ENCODE measurements at places on chromosomes 7 and 10.

GRCh38 chr10:17231788-17232187 lies 3.7 kb downstream of the VIM start:
- DNase-seq = no peak

DNA sequence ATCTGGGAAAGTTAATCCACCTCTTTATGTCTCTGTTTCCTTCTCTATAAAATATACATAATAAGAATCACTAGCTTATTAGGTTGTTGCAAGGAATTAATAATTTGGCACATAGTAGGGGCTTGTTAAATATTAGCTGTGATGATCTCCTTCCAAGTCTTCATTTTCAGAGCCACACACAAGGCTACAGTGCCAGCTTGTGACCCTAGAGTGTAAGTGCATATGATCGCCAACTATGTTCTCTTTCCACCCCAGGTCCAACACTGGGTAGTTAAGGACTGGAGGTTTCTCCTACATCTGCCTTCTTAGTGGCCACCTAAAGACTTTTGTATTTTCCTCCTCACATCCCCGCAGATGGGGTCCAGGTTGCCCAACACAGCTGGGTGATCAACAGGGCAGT lies 17.9 kb upstream of the ACSM6 start:
- DNase-seq = no peak

- DNase-seq = no peak
Observed at GRCh38 chr7:24503506-24503905, 69.7 kb upstream of the PALS2 start.

DNA sequence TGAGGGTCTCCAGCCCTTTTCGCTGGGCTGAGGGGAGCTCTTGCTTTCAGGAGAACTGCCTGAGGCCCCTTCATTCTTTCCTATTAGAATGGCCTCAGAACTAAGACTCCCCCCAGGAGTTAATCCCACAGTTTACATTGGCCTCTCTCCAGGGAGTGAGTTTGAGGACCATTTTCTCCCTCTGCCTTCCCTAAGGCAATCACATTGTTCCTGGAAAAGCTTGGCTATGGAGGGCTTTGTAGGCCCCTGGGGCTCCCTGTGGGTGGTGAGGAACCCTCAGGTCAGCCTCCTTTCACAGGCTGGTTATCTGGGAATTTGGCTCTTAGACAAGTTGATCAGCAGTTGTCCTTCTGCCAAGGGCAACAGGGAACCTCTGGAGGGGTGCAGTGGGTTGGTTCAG lies 343.7 kb downstream of the RPS24 start:
- no peak for DNase-seq

DNA sequence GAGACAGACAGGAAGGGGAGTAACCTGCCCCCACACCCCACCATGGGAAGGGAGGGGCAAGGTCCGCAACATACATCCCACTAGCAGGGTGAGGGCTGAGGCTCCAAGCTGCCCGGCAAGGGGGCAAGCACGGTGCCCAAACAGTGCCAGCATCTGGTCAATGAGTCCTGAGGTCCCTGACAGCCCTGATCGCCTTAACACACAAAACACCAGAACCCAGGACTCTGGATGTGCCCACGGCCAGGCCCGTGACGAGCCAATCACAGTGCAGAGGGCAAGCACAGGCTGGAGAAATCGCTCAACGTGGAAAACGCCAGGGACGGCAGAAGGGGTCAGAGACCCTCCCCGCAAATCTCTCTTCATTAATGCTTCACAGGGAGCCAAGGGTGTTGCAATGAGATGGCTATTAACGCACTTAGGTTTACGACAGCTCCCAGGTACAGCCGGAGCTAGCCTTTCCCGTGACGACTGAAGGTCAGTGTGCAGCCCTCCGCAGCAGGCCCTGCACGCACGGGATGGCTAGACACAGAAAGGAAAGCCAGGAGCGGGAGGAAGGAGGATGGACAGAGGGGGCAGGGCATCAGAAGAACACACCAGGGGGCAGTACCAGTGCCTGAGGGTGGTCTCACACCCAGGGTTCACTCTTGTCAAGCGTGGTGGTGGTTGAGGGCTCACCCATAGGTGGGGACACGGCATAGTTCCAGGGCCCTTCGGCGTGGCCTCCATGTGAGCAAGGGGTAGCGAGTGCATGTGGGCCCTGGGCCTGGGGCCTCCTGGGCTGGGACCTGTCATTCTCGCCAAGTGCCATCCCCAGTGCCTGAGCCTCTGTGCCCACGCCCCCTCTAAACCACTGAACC lies 220.5 kb downstream of the MAD1L1 start:
- no peak for DNase-seq

- DNase-seq = no peak
Observed at GRCh38 chr7:134618756-134619530, 27.7 kb upstream of the BPGM start.

- DNase-seq = no peak
Observed at GRCh38 chr7:7175075-7175695, 7.2 kb upstream of the C1GALT1 start.

GRCh38 chr7:122006687-122007086 lies 133.7 kb downstream of the PTPRZ1 start:
- DNase-seq = peak; percentile 12

- DNase-seq = no peak
Observed at GRCh38 chr10:119203006-119203405, 4.4 kb upstream of the GRK5 start.

DNA sequence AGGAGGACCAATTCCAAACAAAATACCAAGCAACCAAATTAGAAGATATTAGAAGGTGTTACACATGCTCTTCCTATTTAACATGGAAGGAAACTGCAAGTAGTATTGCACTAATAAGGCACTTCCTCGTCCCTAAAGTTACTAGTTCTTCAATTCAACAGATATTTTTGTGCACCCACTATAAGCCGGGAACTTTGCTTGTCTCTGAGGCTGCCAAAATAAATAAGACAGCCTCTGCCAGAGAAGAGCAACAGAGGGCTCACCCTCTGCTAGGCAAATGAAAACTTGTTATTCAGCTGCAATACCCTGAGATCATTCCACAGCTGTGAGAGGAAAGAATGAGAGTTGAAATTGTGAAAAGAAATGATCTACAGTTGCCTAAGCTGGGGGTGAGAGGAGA lies 37.4 kb upstream of the GSAP start:
- DNase-seq = peak; percentile 2

- DNase-seq = no peak
Observed at GRCh38 chr10:77496941-77497420, 140.6 kb downstream of the KCNMA1 start.

- no peak for DNase-seq
Observed at GRCh38 chr7:29538389-29538788, 25.2 kb upstream of the PRR15 start.

DNA sequence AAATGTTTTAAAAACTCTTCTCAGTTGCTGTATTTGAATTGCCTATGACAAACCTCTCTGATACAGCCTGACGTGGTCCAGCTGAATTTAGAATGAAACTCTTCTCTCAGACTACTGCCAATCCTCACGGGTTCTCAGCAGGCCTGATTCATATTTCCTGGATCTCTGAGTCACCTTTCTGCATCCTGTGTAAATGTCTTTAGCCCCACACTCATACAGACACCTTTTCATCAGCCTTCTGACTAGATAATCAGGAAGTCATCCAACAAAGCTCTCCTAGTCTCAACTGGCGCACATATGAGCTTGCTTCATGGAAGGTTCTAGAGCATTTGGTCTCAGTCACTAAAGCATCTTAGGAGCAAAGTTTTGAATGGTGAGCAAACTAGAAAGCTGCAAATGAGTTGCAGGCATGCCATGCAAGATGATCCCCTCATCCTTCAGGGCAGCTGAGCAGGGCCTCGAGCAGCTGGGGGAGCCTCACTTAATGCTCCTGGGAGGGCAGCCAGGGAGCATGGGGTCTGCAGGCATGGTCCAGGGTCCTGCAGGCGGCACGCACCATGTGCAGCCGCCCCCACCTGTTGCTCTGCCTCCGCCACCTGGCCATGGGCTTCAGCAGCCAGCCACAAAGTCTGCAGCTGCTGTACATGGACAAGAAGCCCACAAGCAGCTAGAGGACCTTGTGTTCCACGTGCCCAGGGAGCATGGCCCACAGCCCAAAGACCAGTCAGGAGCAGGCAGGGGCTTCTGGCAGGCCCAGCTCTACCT lies 182.8 kb downstream of the ARHGAP12 start:
- no peak for DNase-seq

DNA sequence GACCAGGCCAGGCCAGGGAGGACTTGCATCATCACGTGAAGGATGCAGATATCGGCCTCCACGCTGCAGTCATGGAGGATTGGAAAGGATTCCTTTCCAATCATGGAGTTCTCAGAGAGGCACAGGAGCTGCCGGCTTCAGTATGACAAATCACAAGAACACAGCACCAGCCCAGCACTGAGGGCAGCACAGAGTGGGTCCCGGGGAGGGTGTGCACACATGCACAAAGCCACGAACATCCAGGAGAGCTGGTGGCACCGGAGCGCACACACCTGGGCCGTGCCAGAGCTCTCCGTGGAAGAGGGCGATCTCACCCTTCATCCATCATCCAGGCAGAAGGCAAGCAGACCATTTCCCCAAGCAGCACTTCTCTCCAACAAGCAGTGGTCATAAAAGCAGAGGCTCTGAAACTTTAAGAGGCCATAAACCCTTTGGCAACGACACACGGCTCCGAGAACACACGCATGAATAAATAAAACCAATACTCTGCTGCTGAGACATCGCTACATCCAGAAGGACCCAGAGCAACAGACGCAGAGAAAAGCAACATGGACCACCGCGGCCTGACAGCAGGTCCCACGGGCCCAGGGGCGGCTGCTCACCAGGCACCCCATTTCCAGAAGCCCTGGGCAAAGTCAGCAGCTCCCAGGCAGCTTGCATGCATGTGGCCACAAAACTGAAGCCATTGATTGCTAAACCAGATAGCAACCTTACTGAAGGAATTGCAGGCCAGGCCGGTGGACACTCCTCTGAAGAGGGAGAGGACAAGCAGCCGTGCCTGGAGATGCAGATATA lies 180.8 kb downstream of the USP6NL start:
- DNase-seq = no peak

DNA sequence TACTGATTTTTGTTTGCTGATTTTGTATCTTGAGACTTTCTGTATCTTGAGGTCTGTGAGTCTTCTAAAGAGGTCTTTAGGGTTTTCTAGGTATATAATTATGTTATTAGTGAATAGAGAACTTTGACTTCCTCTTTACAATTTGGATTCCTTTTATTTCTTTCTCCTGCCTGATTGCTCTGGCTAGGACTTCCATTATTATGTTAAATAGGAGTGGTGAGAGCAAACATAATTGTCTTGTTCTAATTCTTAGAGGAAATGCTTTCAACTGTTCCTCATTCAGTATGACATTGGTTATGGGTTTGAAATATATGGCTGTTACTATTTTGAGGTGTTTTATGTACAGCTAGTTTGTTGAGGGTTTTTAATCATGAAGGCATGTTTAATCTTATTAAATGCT lies 308.0 kb upstream of the TEX47 start:
- DNase-seq = no peak

DNA sequence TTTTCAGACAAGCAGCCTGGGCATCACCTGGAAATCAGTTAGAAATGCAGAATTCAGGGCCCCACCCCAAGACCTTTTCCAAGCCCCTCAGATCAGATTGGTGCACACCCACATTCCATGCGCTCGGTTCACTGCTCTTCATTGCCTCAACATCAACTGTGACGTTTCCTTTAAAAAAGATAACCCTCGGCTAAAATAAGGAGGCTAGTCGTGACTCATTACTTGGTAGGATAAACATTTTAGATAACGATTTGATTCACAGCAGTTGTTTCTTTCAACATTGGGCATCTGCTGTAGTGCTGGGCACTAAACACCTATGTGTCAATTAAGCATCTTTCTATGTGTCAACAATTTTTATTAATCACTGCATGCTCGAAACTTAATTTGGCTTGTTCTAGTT lies 191.1 kb upstream of the LRGUK start:
- DNase-seq = no peak

- no peak for DNase-seq
Observed at GRCh38 chr10:87861566-87861952, 1.8 kb downstream of the KLLN start.

- no peak for DNase-seq
Observed at GRCh38 chr10:44990302-44990655, 10.4 kb upstream of the ZNF22 start.

GRCh38 chr10:44051584-44052385 lies 333.1 kb downstream of the CXCL12 start:
- no peak for DNase-seq

GRCh38 chr10:95406651-95407280 lies 116.0 kb upstream of the PDLIM1 start:
- DNase-seq = peak; percentile 90

GRCh38 chr7:149714910-149715471 lies 58.4 kb downstream of the ZNF467 start:
- DNase-seq = no peak

DNA sequence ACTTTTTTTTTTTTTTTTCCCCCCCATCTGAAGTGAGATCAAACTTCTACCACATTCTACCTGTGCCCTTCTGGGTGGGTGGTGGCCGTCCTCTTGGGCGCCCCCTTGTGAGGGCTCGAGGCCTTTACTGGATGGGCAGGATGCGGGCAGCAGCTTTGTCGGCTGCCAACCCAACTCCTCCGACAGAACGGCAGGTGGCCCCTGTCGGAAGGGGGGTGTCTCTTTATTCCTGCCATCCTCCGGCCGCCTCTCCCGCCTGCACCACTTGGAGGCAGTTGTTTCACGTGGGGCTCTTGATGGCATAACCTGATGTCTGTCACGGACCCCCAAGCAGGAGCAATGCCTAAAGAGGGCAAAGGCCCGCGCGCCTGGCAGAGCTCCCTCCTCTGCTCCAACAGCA lies 31.0 kb downstream of the AMZ1 start:
- DNase-seq = peak; percentile 41

DNA sequence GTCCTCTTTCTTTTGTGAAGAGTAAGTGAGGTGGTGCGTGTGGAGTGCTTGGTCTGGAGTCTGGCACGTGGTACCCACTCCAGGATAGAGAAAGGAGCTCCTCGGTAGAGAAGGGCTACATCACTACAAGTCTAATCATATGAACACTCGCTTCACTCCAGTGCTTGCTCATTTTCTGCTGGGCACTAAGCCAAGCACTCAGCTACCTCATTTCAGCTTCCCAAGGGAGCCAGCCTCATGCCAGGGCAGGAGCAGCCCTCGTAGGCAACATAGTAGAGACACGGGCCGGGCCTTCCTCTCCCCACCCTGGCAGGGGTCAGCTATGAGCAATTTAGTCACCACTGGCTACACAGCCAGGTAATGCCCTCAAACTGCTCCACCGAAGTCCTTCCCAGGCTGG lies 11.4 kb upstream of the HSPA12A start:
- no peak for DNase-seq

DNA sequence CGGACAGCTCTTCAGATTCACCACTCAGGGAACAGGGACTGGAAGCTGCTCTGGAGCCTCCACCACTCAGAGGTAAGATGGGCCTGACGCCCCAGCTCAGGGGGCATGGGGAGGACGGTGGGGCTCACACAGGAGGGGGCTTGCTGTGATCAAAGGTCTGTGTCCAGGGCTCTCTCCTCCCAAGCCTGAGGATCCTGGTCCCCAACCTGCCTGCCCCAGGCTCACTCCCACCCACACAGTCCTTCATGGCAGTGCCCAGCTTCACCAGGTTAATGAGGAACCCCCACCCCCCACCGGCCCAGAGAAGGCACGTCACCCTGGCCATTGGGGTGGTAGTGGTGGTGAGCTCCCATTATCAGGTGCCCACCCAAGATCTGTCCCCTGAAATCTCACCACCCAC lies 926.7 kb upstream of the ZNF722 start:
- DNase-seq = no peak

Measured in SHP77 treated with DMSO at 0.1 percent for 48 hours (cell line).